ENCODE measurements at places on chromosomes 3 and 15.

DNA sequence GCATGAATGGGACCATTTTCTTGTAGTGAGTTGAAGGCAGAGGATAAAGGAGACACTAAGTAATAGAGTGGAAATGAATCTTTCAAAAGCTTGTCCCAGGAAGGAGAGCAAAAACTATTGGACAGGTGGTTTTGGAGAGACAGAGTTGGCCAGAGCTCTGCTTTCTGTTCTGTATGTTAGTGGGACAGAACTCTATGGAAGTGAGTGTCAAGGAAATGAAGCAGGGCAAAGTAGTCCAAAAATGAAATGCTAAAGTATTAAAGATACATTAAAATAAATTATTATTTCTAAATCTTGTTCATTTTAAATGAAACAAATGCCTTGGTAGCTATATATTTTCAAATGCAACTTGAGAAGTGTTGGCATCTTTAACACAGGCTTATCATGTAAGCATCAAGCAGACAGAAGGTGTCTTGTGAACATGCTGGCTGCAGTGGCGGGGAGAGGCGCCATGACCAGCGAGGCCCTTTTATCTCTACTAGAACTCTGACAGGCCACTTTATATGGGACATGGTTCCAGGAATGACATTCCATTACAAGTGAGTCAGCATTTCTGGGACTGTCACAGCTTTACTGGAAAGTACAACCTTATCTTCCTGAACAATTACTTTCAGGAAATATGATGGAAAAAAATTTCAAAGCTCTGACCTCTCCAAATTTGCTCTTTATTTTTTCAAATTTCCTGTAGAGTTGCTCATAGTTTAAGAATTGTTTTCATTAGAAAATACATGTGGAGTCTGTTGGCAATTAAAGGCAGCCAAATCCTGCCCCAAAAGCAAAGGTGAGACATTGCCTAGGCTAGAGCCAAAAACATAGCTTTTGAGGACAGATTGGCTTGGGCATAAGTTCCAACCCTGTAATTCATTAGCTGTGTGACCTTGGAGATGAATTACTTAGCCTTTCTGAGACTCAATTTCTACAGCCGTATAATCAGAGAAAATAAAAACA, 106.5 kb downstream of the ECT2 start:
- DNase-seq: no peak

DNA sequence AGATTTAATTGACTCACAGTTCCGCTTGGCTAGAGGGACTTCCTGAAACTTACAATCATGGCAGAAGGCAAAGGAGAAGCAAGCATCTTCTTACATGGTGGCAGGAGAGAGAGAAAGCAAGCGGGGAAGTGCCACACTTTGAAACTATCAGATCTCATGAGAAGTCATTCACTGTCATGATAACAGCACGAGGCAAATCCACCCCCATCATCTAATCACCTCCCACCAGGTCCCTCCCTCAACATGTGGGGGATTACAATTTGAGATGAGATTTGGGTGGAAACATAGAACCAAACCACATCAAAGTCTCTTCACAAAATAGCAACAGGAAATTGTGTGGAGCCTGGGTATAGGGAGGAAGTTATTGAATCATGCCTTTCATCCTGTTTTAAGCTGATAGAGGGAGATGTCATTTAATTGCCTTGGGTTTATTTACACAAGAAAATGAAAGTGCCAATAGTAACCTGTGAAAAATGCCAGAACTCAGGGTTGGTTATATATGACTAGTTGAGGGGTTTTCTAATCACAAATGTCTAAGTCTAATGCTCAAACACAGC, 624.8 kb upstream of the LMCD1 start:
- no peak for DNase-seq

- no peak for DNase-seq
Observed at GRCh38 chr15:52143873-52144272, 31.3 kb upstream of the BCL2L10 start.

GRCh38 chr3:120364101-120364500, 14.9 kb upstream of the LRRC58 start:
- DNase-seq: no peak

DNA sequence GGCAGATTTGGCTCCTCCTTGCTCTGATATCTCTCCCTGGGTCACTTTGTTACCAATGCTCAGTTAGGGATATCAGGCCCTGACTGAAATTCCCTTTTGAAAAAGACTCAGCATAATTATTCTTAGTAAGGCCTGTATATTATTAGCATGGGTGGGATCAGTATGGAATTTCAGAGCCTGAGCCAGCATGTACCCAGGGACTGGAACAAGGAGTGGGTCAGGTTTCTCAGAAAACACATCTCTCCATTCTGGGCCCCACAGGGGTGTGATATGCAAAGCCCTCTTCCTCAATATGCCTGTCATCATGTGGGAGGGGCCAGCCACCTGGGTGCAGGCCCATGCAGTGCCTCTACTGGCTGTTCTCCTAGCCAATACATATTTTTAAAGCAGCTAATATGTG, 423.2 kb downstream of the EPHB1 start:
- no peak for DNase-seq

DNA sequence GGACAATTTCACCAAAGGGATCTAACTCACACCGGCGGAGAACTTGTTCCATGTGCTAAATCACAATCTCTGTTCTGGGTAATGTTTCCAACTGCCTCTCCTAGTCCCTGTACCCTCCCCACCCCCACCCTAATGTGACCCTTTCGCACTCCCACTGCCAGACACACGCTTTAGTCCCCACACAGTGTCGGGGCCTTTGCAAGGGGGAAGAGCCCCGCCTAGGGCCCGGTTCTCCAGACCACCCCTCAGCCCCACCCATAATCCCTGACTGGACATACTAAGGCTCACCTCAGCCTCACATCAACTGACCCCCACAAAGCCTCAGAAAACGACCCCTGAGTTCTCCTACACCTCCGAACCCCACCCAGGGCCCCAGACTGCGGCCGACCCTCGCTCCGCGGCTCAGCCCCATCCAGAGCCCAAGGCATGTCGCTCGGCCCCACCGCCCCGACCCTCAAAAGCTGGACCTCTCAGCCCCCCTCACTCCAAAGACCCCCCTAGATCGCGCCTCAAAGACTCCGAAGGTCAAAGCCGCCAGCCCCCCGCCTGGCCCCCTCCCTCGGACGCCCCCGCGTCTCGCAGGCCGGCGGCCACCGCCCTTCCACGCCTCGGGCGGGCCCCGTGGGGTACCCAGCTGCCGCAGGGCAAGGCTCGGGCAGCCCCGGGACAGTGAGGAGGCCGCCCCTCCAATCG, 72.0 kb upstream of the MAP4 start:
- no peak for DNase-seq

- DNase-seq: no peak
Observed at GRCh38 chr3:98171071-98171470, 4.6 kb downstream of the OR5H15 start.

Measured in hypothalamus (tissue), 51 donors.